ENCODE measurements at places on chromosomes 2 and 18.

GRCh38 chr18:13321923-13322322 is 103.4 kb downstream of the LDLRAD4 start:
- no peak for DNase-seq

- DNase-seq: no peak
These were observed 451.0 kb downstream of the MEIS1 start for GRCh38 chr2:66885775-66886383.

- DNase-seq: no peak
These were observed 231.5 kb downstream of the SLC8A1 start for GRCh38 chr2:40220177-40220925.

DNA sequence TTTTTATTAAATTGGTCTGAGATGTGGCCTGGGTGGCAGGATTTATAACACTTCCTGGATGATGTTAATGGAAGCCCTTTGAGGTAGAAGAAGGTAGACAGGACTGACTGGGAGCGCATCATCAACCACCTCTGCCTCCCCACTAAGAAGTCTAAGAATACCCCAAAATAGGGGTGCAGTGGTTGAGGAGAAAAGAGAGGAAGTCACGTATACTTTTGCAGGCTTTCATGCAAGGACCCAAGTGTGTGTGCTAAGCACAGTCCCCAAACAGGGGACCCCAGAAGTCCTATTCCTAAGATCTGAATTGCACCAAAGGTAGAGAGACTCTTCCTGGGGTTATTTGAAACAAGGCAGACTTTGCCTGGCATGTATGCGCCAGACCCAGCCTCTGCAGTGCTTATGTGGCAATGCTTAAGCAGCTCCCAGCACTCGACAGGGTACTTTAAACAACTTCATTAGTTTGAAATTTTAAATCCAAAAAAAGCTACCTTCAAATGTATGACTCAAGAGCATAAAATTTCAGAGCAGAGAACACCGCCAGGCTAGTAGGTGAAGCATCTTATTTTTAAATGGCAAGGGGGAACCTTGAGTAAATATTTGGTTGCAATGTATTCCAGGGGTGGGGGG is 35.3 kb downstream of the BCL2 start:
- DNase-seq: no peak

GRCh38 chr2:109460553-109461324 is 153.0 kb downstream of the SEPTIN10 start:
- no peak for DNase-seq

GRCh38 chr18:42341423-42341822 is 386.4 kb downstream of the PIK3C3 start:
- DNase-seq: no peak

GRCh38 chr18:32937066-32937465 is 164.2 kb upstream of the KLHL14 start:
- no peak for DNase-seq

DNA sequence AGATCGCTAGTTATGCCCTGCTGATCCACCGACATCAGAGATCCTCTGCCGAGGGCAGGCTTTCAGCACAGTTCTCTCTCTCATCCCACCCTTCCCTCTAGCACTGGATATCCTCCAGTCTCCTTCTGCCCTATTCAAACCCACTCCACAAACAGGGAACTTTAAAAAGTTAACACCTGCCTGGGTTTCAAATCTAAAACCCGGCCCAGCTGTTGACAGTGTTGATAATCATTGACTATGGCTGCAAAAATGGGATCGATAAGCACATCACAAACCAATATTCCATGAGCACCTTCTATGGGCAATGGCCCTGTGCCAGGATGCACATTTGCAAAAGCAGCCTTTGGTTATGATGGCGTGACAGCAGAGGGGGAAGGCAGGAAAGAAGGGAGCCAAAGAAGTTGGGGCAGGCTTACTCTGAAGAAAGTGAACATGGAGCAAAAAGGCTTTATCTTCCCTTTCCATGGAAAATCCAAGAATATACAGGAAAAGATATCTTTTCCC is 482.3 kb upstream of the KLHL29 start:
- no peak for DNase-seq

DNA sequence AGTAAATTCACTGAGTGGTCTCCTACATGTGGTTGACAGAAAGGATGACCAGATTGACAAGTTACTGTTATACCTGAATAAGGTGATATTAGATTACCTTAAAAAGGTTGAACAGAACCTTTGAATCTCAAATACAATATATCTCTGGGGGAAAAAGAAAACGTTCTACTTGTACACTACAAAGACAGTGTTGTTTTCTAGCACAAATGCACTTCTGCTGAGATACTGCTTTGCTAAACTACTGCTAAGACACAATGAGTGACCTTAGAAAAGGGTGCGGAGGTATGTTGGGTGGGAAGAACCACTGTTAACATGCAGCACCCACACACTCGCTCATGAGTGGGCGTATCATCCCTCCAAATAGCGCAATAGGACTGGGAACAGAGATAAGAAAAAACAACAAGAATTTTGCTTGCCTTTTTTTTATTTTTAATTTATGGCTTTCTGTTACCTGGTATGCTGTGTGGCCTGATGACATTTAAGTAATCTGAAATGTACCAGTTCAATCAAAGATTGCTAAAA is 6.1 kb downstream of the BCL2 start:
- no peak for DNase-seq

GRCh38 chr2:207111757-207112156 is 54.0 kb downstream of the KLF7 start:
- no peak for DNase-seq

DNA sequence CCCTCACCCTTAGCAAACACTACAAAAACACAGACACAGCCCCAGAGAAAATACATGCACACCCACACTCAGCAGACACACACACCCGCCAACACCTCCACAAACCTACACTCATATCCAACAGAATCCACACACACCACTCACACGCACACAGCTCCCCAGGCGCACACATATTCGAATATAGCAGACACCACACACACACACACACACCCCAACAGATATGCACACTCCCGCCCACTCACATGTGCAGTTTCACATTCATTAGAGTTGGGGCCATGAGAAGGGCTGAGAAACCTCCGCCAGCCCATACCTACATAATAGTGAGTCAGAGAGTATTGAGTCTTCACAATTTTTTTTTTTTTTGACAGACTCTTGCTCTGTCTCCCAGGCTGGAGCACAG is 29.4 kb upstream of the NOTO start:
- DNase-seq: peak; percentile 39

GRCh38 chr2:109726379-109727270 is 67.5 kb upstream of the RGPD5 start:
- DNase-seq: no peak

GRCh38 chr18:23825978-23826405 is 136.7 kb downstream of the LAMA3 start:
- DNase-seq: no peak

DNA sequence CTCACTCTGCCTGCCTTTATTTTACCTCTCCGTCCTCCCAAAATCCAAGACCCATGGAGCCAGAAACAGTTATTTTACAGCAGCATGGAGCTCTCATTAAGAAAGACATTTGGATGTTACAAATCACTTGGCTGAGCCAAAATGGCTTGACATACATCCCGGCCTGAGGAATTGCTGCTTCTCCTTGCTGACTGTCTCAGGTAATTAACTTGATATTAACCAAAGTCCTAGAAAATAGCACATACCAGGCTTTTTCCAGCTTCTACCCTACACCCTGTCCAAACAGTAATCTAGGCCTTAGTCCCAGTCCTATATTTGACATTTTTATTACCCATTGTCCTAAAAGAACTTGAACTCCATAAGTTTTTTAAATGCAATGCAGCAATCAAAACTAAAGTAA is 205.0 kb downstream of the TMX3 start:
- DNase-seq: no peak

DNA sequence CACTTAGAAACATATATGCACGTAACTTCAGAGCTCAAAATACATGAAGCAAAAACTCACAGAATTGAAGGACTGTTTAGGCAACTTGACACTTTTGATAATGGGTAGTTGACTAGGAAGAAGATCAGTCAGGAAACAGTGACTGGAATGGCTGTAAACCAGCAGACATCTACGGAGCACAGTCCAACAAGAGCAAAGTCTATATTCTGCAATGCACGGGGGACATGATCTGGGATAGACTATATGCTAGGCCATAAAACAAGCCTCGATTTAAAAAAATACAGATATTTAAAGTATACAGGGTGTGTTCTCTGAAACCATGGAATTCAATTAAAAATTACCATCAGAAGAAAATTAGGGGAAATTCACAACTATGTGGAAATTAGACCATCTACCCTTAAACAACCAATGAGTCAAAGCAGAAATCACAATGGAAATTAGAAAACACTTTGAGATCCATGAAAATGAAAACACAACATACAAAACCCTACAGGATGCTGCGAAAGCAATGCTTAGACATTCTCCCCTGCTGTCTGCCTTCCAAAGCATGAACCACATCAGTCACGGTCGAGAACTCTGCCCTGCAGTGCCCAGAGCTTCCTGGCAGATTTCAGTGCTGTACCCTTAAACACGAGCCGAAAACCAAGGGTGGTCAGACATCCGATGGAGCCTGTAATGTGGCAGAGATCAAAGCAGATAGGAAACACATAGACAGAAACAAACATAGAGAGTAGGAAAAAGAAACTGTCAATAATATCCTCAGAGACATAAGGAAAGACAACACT is 651.9 kb upstream of the HS6ST1 start:
- no peak for DNase-seq

GRCh38 chr2:238521870-238522269 is 95.1 kb downstream of the ASB1 start:
- no peak for DNase-seq

DNA sequence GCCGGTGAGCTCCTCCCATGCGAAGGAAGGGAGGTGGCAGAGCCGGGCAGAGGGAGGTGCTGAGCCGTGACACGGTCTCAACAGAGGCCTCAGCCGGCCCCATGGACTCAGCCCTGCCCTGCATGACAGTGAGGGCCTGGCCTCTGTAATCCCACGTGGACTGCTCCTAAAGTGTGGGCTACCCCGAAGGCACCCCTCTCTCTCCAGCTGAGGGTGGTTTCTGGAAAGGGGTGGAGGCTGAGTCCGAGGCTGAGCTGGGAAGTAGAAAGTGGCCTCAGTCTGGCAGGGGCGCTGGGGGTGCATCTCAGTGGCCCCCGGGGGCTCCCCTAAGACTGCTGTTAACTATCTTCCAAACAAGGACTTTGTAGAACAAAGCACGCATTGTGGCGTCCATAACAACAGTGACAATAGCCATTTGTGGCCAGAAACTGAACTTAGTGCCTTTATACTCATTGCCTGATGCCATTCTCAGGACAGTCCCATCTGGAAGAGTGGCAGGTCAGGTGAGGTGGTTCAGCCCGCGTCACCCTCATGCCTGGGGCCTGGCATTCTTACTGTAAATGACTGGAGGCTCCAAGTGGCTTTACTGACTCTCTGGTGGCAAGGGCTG is 192.4 kb downstream of the TWIST2 start:
- no peak for DNase-seq

DNA sequence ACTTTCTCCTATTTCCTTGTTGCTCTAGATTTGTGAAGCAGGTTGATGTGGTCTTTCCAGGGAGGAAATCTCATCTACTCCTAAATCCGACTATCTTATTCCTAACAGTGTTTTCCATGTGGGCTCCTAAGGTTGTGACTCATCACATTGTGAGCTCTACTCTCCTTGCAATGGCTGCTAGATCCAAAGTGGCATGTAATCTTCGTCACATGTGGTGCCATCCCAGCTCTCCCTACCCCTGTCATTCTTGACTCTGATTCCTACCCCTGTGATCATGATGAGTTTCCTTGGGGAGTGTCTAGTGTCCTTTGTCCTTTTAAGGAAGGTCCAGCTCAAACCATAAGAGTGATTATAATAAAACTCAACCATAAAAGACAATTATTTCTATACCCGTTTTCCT is 47.3 kb upstream of the GULP1 start:
- DNase-seq: no peak

DNA sequence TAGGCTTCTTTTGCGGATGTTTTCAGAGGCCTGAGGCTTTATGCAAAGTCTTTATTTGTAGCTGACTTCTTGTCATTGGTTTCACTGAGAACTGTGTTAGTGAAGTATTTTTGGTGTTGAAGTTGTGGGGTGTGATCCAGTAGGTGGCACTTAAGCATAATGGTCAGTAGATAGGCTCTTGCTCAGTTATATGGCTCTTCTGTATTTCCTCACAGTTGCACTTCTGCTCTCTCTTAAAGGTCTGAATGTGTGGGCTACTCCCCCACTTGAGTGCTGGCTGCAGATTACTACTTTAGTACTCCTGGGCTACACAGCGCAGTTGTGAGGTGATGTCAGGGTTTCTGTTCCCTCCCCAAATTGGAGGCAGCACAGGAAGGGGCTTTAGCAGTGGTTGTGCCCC is 133.8 kb upstream of the SCN7A start:
- no peak for DNase-seq

DNA sequence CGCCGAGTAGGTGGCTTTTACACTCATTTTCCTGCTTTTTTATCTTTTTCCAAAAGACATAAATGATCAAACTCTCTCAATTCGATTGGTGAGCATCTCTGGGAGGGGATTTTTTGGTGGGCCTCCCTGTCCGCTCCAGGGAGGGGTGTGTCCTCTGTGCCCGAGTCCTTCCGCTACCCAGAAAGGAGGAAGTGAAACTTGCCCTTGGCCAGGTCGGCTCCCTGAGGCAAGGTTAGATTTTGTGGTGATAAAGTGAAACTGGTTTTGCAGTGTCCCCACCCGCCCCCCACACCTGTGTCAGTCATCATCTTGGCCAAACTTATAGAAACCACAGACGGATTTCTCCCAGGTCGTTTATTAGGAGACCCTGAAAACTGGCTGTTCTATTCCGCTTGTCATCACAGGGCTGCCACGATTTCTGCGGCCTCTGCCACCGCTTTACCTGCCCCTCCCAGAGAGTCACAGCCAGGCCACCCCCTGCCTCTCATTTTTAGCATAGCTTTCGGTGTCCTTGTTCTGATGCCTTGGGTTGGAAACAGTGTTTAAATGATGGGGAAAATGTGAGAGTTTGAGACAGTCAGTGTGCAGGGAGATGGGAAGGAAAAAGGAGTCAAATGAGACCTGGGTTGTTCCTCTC is 93.6 kb downstream of the SH3BP4 start:
- no peak for DNase-seq

GRCh38 chr18:76953156-76953555 is 130.8 kb downstream of the ZNF236 start:
- no peak for DNase-seq

- DNase-seq: no peak
These were observed 1.4 kb downstream of the ITPRID2 start for GRCh38 chr2:181892799-181893435.

DNA sequence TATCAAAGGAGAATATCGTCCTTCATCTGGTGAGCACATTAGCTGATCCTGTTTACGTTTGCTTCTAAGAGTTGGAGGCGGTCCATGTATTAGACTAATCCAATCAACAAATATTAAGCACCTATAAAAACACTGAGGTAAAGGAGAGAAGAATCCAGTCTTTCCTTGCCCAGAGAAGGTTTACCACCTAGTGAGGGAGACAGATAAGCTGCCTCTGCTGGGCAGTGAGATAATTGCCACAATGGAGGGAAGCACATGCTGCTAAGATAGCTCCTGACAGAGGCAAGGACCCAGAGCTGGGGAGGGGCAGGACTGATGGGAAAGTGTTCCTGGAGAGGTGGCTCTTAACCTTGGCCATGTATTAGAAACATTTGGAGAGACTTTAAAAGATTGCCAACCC is 36.7 kb upstream of the ST8SIA5 start:
- no peak for DNase-seq

- no peak for DNase-seq
These were observed 195.3 kb upstream of the MEIS1 start for GRCh38 chr2:66239655-66240054.

- DNase-seq: no peak
These were observed 357.6 kb downstream of the DSC3 start for GRCh38 chr18:30684825-30685481.

All from stimulated activated CD4-positive, alpha-beta T cell treated with anti-CD3 and anti-CD28 coated beads, Interleukin-12 subunit alpha, Interleukin-12 subunit beta, amount 100 ng/mL, for 24 hours (primary cell).